ENCODE measurements at places on chromosomes 13 and 19.
A peak's percentile ranks its signal among the peaks of the same experiment; 100 is the strongest.

DNA sequence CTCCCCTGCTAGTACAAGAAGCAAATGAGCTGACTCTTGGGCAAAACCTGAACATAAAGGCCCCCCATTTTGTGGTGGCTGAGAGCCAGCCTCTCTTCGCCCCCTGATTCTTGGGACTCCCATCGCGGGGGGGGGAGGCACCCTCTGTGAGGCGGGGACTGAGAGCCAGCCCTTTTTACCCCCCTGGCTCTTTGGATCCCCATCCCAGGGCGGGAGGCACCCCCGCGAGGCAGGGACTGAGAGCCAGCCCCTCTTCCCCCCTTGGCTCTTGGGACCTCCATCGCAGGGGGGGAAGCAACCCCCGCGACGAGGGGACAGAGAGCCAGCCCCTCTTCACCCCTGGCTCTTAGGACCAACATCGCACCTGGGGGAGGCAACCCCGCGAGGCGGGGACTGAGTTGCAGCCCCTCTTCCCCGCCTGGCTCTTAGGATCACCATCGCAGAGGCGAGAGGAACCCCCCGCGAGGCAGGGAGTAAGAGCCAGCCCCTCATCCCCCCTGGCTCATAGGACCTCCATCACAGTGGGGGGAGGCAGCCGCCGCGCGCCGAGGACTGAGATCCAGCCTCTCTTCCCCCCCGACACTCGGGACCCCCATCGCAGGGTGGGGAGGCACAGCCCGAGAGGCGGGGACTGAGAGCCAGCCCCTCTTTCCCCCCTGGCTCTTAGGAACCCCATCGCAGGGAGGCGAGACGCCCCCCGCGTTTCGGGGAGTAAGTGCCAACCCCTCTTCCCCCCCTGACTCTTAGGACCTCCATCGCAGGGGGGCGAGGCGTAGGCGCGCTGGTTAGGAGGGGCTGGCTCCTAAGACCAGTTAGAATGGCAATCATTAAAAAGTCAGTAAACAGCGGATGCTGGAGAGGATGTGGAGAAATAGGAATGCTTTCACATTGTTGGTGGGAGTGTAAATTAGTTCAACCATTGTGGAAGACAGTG, 2428.4 kb upstream of the PCDH20 start:
- no peaks in the 10 kb centered on the region for H3K36me3 ChIP-seq
- no peak overlapping the region for H3K4me3 ChIP-seq
- no peaks in the 10 kb centered on the region for H3K4me1 ChIP-seq
- no peak for DNase-seq
- no peak overlapping the region for H3K27ac ChIP-seq

- no peak for DNase-seq
- H3K4me1 ChIP-seq, result peaks cover 34% of the 10 kb centered on the region
- peaks cover 2% of the 10 kb centered on the region for H3K36me3 ChIP-seq
- no peaks in the 10 kb centered on the region for H3K27me3 ChIP-seq
- H3K4me3 ChIP-seq, result no peak overlapping the region
- peak overlapping the region; percentile 54 for H3K27ac ChIP-seq
Observed at GRCh38 chr19:6745965-6746364, 6.5 kb downstream of the TRIP10 start.

- H3K36me3 ChIP-seq, result no peaks in the 10 kb centered on the region
- H3K4me3 ChIP-seq, result no peak overlapping the region
Observed at GRCh38 chr19:33266974-33267484, 35.3 kb downstream of the CEBPA start.

GRCh38 chr13:65660731-65661130, 1569.4 kb downstream of the PCDH9 start:
- H3K4me1 ChIP-seq, result no peaks in the 10 kb centered on the region
- DNase-seq, result no peak
- no peaks in the 10 kb centered on the region for H3K36me3 ChIP-seq
- no peak overlapping the region for H3K4me3 ChIP-seq

DNA sequence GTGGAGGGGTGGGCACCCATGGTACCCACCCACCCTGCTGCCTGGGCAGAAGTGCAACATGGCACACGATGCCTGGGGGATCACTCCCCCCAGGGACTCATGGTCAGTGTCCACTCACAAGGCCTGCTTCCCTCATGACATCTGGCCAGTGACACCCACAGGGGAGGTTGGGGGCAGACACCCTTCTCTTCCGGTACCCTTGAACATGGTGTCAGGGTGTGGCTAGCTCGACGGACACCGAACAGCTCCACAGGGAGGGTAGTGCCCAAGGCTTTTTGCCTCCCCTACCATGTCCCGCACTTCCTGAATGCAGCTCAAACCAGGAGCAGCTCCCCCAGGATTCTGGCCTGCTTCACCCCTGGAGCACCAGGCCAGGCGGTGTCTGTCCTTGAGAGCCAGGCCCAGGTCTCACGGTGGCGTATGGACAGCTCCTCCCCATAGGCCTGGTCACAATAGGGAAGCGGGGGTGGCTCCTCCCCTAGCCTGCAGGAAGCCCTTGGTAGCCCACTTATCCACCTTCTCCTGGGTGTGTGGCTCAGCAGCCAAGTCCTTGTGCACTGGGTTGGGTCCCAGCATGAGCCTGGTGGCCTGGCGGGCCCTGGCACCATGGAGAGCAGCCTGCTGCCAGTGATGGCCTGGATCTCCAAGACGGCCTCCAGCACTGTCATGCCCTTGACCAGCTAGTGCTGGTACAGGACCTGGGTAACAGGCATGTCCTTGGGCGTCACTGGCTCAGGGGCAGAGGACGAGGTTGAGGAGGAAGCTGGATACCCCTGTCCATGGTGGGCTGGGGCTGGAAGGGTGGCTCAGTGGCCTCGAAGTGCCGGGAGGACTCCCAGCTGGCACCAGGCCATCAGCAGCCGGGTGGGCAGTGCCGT, 7.8 kb downstream of the ACP4 start:
- H3K4me1 ChIP-seq, result peaks cover 8% of the 10 kb centered on the region
- H3K27me3 ChIP-seq, result no peaks in the 10 kb centered on the region
- no peak for DNase-seq
- H3K36me3 ChIP-seq, result peaks cover 3% of the 10 kb centered on the region

DNA sequence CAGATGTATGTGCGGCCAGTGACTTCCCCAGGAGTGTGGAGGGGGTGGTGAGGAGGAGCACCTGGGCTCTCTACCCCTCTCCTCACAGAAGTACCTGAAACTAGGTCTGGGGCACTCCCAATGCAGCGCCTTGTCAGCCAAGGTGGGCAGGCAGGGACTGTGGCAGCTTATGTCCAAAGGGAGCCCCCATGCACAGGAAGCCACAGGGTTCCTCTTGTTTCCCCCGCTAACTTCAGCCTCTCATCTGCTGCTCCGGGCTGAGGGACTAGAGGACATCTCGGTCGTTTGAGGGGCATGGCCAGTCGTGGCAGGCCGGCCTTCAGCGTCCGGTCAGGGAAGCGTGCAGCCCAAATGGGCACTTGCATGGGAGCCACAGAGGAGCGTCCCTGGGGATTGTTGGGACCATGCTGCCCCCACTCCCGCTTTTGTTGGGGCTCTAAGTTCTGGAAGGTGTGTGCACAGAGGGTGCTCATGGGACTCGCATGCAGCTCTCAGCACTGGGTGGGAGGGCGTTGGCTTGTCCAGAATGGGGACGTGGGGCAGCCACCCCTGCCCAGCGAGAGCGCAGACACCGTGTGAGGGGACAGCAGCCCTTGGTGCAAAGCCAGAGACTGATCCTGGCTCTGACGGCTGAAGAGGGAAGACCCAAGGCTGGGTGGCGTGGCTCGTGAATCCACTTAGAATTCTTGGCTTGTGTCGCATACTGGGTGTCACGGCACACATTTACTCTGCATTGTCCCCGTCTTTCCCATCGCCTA, 16.6 kb upstream of the NPAS1 start:
- no peak for DNase-seq
- no peaks in the 10 kb centered on the region for H3K27me3 ChIP-seq
- no peak overlapping the region for H3K4me3 ChIP-seq
- peaks cover 8% of the 10 kb centered on the region for H3K4me1 ChIP-seq
- H3K36me3 ChIP-seq, result no peaks in the 10 kb centered on the region

GRCh38 chr13:50617134-50617721, 226.3 kb downstream of the DLEU7 start:
- H3K4me3 ChIP-seq, result no peak overlapping the region
- DNase-seq, result peak; percentile 56
- peak overlapping the region; percentile 77 for H3K27ac ChIP-seq
- no peaks in the 10 kb centered on the region for H3K27me3 ChIP-seq

GRCh38 chr13:30143666-30144400, 163.5 kb downstream of the KATNAL1 start:
- no peaks in the 10 kb centered on the region for H3K36me3 ChIP-seq
- DNase-seq, result no peak
- H3K4me3 ChIP-seq, result no peak overlapping the region
- peaks cover 6% of the 10 kb centered on the region for H3K4me1 ChIP-seq
- no peak overlapping the region for H3K27ac ChIP-seq

DNA sequence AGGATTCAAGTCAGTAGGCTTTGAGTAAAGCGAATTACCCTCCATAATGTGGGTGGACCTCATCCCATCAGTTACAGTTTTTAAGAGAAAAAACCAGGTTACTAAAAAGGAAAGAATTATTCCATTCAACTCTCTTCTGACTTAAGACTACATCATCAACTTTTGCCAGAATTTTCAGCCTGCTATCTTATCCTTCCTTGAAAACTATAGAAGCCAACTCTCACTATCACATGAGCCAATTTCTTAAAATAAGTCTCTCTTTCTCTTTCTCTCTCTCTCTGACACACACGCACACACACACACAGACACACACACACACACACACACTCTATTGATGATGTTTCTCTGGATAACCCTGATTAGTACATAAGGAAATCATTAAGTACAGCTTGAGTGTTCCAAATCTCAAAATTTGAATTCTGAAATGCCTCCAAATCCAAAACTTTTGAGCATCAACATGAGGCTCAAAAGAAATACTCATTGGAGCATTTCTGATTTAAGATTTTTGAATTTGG, 217.0 kb upstream of the PRR20A start:
- no peak overlapping the region for H3K27ac ChIP-seq
- DNase-seq, result no peak
- no peaks in the 10 kb centered on the region for H3K27me3 ChIP-seq
- no peaks in the 10 kb centered on the region for H3K4me1 ChIP-seq

DNA sequence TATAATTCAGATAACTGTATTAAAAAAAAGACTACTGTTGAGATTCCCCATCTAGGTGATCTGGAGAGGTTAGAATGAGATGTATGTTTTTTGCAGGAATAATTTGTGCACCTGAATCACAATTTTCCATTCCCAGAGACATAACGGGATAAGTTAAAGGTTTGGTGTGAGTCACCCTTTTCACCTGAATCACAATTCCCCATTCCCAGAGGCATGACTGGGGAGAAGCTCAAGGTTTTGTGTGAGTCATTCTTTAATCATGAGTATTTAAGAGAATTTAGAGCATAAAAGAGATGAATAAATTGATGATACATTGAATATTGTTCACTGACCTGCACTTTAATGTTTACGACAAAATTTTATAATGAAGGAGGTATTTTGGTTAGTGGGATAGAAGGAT, 9.0 kb downstream of the OR7A5 start:
- no peaks in the 10 kb centered on the region for H3K36me3 ChIP-seq
- no peak overlapping the region for H3K27ac ChIP-seq
- H3K4me3 ChIP-seq, result no peak overlapping the region

GRCh38 chr13:111176421-111176820, 61.3 kb downstream of the ARHGEF7 start:
- H3K27me3 ChIP-seq, result no peaks in the 10 kb centered on the region
- no peak overlapping the region for H3K4me3 ChIP-seq
- no peaks in the 10 kb centered on the region for H3K36me3 ChIP-seq
- DNase-seq, result no peak
- H3K4me1 ChIP-seq, result no peaks in the 10 kb centered on the region

GRCh38 chr19:45863840-45864628, at the start of gene FOXA3:
Gene FOXA3 (plus strand): TSS chr19:45864326. CDS start chr19:45864457, 131 bp downstream.
- peak within 1 kb of the TSS; percentile 59 for H3K4me3 ChIP-seq
- no peak for DNase-seq

DNA sequence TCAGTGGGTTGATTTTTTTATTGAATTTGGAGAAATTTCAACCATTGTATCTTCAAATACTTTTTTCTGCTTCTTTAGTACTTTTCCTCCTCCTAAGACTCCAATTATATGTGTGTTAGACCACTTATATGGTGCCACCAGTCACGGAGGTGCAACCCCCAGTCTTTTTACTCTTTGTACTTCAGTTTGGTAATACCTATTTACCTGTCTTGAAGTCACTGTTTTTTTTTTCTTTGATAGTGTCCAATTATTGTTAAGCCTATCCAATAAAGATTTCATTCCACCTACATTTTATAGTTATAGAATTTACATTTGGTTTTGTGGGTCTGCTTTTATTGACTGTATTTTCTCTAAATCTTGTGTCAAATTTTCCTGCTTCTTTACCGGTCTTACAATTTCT, 14.9 kb downstream of the ZNF283 start:
- no peak for DNase-seq
- H3K36me3 ChIP-seq, result peaks cover 2% of the 10 kb centered on the region
- H3K4me3 ChIP-seq, result no peak overlapping the region

DNA sequence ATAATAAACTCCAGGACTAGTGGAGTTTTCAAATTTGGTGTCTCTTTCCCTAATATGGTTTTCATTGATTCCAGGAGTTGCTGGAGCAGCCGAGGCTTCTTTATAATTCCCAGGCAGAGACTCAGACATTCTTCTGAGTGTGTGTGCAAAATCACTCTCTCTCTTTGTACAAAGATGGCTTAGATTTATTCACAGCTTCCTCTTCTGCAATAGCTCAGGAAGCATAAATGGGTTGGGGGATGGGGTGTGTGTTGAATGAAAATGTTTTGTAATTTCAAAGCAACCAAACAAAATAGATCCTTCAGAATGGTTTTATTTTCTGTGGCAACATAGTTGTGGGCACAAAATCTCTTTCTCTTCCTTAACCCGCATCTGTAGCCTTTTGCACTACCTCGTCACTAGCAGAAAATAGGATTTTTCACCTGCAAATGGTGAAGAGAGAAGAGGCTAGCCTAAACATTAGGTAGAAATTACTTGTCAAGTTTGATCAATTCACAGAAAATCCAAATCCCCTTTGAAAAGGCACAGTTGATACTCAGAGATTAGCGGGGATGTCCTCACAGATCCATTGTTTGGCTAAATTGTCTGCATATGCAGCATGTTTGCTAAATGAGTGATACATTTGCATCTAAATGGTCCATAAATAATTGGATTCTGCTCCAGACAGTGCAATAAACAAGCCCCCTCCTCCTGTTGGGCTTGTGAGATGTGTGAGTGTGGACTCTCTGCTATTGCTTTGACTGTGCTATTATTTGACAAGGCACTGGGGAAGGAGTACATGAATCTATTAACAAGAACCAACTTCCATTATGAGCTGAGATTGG, 66.7 kb downstream of the CBY2 start:
- no peak for DNase-seq
- no peak overlapping the region for H3K4me3 ChIP-seq
- no peak overlapping the region for H3K27ac ChIP-seq

- H3K36me3 ChIP-seq, result no peaks in the 10 kb centered on the region
- H3K27ac ChIP-seq, result no peak overlapping the region
- DNase-seq, result no peak
Observed at GRCh38 chr19:2039959-2040646, 10.9 kb downstream of the MKNK2 start.

GRCh38 chr19:30312582-30313352, 59.4 kb upstream of the ZNF536 start:
- no peak for DNase-seq
- no peaks in the 10 kb centered on the region for H3K4me1 ChIP-seq
- H3K27me3 ChIP-seq, result peaks cover 15% of the 10 kb centered on the region
- H3K27ac ChIP-seq, result no peak overlapping the region
